ENCODE measurements at places on chromosomes 2 and 18.

GRCh38 chr2:138536302-138536701, 34.7 kb downstream of the SPOPL start:
- no peak for DNase-seq

DNA sequence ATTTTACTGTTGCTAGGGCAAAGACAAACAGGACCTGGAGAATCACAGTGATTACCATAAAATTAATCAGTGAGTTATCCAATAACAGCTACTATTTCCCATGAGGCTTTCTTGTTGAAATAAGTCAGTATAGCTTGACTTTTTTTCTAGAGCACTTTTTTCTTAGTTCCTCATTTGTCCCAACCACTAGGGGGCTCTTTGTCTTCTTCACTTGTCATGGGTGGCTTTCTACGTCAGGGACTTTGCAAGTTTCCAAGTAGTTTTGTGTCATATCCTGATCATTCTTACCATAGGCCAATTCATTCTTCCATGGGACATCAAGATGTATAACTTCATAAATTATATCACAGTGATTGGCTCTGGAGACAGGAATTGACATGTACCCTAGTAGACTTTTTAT, 1019.6 kb upstream of the PIK3C3 start:
- no peak for DNase-seq

DNA sequence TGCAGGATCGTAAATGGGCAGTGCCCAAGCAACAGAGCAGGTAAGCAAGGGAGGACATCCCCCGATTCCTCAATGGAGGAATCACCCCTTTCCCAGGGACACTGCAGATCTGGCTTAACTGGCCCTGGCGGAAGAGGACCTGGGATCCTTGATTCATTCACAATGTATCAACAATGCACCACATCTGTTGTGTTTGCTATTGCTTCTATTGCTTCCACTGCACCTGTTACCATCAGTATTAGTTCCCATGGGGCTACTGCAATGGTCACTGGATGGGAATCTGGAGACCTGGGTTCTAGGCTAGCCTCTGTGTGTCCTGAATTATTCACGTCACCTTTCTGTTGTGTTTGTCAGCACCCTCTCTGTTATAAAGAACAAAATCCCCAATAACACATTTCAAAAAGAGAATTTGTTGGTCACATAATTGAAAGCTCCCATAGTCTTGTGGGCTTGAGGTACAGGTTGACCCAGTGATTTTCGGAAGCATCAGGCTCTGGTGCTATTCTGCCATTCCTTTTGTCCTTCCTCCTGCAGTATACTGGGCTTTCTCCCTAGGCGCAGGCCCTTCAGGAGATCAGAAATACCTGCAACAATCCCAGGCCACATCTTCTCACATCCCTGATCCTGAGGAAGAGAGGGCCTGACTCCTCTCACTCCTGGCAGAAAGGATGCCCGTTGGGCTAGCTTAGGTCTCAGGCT, 193.5 kb upstream of the GLI2 start:
- DNase-seq: no peak

GRCh38 chr18:48992133-48992532, 41.4 kb upstream of the SMAD7 start:
- no peak for DNase-seq

GRCh38 chr2:241569831-241570281, 11.3 kb downstream of the BOK start:
- DNase-seq: no peak

DNA sequence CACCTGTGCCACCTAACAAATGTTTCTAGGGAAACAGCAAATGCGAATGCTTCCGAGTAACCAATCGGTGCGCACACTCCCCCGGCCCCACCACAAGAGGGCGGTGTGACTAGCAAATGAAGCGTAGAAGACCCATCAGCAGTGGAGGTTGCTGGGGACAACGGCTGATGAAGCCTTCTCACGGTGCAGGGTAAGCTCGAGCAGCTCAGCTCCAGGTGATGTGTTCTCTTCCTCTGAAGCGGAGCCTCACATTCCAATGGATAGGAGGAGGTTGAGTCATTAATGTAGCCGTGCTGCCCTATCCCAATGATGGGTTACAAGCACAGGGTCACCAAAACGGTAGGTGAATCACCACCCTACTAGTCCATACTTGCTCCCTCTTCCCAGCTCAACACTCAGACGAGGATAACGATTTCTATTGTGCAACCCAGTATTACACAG, 127.6 kb upstream of the TWIST2 start:
- DNase-seq: no peak

GRCh38 chr2:29110916-29111535, 4.2 kb upstream of the CLIP4 start:
- DNase-seq: no peak

DNA sequence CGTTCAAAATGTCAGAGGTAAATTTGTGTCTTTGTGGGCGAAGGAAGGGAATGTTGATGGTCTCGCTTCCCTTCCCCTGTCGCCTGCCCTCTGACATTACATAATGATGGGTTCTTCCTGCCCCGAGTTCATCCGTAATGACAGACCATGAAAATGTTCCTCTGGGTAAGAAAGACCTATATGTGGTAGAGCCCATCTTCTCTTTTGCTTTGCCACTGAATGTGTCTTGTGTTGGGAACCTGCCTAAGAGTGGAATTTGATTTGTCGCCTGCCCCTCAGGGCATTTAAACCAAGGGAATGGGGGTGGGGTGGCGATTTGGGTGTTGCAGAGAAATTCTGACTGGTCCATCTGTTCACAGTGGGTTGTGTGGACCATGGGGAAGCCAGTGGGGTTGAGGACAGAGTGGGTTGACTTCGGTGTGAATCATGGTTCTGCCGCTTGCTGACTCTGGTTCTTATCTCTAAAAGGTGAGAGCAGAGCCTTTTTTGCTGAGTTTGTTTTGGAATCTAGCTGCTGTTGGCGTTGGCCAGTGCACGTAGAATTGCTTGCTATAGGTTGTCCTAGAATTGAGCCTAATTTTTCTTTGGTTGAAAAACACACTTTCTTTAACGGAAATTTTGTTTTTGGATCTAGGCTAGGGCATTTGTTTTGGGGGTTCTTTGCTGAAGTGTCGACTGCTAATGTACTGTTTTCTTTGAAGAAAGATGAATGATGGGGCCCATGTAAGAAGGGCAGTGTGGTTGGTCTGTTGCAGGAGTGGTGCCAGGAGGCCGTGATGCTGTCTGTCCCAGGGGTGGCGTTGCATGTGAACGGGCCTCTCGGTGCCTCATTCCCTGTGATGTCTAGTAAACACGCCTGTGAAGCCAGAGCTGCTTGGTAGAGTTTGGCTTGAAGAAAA, 1.3 kb downstream of the INPP4A start:
- DNase-seq: peak; percentile 46

- DNase-seq: peak; percentile 9
Observed at GRCh38 chr2:42359304-42359964, 1.6 kb downstream of the COX7A2L start.

- no peak for DNase-seq
Observed at GRCh38 chr2:182818925-182819324, 47.5 kb downstream of the FRZB start.

DNA sequence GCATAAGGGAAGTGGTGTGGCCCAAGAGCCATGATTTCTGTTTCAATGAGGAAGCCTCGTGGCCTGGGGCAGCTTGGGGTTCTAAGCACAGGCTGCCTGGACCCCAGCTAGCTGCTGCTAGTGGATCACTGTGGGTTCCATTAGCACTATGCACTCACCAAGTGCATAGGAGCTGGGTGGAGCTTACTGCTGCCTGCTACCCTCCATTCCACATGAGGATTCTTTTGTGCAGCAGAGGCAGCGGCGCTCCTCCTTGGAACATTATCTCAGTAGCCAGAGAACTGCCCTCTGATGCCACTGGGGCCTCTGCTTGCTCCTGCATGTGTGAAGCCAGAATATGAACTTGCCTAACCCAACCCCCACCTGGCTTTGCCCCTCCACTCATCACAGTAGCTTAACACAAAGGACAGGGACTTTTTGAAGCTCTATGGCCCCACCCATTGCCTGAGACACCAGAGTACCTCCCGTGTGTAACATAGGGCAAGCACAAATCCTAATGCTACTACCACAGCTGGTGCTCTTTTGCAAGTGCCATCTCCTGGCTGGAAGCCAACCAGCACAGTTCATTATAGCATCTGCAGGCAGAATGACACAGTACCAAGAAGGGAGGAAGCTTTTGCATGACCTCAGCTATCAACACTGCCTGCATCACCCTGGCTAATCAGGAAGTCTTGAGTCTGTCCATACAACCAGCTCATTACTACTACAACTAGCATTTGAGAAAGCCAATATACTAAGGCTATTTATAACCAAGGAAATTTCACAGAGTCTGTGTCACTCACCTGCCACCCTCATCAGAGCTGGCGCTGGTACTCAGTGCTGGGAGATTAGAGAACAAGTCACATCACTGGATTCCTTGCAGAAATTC, 297.0 kb upstream of the GULP1 start:
- no peak for DNase-seq

GRCh38 chr18:45467293-45467692, 148.0 kb upstream of the SLC14A2 start:
- DNase-seq: no peak

DNA sequence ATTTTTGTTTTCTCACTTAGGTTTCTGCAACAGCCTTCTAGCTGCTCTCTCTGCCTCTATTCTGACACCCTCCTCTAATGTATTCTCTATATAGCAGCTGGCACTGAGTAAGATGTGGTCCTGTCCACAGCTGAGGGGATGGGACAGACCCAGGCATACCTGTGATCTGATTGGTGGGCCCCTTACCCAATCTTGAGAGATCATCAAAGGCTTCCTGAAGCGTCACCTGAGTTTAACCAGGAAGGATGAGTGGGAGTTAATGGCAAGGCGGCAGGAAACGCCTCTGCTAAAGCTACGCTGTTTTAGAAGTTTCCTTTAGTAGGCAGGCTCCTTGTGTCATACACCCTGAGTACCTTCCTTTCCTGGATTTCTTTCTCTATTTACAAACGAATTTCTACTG, 5.7 kb upstream of the TET3 start:
- peak; percentile 31 for DNase-seq

GRCh38 chr2:42767899-42768705, 4.2 kb upstream of the OXER1 start:
- no peak for DNase-seq

Data from immature natural killer cell (primary cell).